ENCODE measurements at places on chromosomes 4 and X.

- DNase-seq = no peak
These were observed 1.5 kb downstream of the ARAP2 start for GRCh38 chr4:36242629-36243354.

GRCh38 chrX:120334603-120335002 is 23.3 kb upstream of the TMEM255A start:
- DNase-seq = no peak

- DNase-seq = no peak
These were observed 284.6 kb upstream of the GATB start for GRCh38 chr4:152045449-152045806.

DNA sequence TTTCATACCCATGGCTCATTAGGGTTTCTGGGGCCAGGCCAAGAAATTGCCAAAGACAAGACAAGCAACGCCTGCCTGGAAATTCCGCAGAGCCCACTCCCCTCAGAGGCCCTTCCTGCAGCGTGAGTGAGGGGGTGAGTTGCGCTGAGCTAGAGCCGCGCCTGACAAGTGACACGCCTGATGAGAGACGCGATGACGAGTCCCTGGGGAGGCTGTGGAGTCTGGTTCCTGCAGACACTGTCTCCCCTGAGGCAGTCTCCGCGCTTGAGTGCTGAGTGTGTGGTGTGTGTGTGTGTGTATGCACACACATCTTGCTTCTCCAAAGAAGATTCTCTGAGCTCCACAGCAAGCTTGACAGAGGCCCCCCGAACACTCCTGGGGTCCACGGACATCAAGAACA is 269.8 kb downstream of the BCOR start:
- DNase-seq = no peak

DNA sequence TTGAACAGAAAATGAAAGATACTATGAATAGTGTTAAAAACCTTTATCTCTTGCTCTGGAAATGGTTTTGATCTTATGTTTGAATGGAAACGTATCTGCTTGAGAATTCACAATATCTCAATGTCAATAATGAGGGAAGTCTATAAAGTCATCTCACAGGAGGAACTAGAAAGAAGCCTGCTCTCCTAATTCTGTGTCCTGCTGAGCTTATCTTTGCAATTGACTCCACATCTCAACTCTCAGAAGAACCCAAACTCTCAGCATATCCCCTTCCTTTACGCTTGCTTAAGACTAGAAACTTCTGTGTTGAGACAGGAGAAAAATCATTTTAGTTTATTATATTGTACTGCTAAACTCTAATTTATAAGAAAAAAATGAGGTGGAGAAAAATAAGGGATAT is 8.3 kb upstream of the PF4V1 start:
- DNase-seq = no peak

DNA sequence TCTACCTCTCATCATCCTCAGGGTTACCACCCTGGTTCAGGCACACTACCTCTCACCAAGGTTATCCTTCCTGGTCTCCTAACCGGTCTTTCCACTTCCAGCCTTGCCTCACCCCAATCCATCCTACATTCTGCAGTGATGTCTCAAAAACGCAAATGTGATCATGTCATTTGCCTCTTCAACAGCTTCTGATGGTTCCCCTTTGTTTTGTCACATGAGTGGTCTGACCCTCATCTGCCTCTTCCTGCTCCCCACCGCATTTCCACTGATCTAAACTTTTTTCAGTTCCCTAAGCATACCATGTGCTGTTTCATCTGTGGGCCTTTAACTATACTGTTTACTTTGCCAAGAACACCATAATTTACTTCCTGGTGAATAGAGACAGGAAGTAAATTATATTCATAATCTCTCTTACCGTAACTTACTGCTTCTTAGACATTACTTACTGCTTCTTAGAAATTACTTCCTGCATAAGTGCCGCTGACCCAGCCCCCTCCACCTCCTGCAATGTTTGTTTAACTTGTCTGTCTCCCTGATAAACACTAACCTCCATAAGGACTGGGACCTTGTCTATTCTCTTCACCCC is 27.1 kb upstream of the NSUN7 start:
- DNase-seq = no peak
